ENCODE measurements at places on chromosomes 3 and 15.

DNA sequence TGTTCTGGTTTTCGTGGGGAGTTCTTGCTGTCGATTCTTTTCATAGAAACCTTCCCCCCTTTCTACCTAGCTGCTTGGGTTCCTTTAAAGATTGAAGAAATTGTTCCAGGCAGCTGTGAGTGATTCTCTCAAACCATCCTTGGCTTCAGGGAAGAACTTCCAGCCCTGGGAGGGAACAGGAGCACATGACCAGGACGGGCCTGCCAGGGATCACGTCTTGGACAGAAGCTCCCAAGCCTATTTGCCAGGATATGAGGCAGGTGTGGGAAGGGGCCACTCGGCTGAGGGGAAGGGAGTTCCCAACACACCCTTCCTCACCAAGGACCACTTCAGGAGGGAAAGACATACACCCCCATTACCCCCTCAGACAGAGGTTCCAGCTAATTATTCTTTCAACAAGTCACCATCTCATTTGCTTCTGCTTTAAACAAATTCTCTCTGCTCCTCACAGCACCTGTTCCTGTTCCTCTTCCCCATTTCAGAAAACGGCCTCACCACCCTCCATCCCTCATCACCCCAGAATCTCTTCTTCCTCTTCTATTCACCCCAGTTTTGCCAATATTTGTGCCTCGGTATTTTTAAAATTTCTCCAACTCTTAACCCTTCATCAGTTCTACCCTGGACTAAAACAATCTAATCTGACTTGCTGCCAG is 62.5 kb downstream of the WHAMM start:
- DNase-seq, result no peak

DNA sequence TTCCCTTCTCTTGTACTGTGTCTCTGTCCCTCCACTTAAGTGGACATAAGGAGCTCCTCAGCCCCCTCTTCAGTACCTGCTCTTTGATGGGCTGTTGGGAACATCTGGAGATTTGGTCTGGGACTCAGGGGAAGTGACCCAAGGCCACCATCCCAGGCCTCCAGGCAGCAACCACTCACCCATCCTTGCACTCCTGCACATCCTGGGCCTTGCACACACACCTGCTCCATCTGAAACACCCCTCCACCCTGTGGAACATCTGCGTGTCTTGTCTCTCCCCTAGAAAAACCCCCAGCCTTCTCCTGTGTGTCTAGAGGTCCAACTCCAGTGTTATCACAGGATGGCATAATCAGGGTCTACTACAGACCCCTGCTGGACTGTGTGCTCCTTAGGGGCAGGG is 74.3 kb downstream of the ABTB1 start:
- no peak for DNase-seq

GRCh38 chr15:69794645-69795469 is 302.9 kb downstream of the TLE3 start:
- DNase-seq, result no peak

GRCh38 chr15:75655931-75656330 is 8.2 kb downstream of the SNX33 start:
- no peak for DNase-seq

- DNase-seq, result no peak
Observed at GRCh38 chr3:99523431-99524127, 114.8 kb upstream of the COL8A1 start.

DNA sequence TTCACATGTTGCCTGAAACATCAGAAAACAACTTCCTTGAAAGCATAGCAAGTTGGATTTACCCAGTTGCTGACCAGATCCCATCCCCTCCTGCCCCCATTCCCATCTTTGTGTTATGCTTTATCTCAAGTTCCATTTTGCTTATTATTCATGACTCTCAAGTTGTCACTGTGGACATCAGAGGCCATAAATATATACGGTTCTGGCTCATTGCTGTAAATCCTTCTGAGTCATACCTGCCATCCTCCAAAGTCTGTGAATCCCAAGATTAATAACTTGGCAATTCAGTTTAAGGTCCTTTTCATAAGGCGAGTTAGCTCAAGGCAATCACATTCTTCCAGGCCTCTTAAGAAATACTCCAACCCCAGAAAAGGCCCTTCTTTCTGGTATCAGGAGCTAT is 126.2 kb upstream of the C2CD4B start:
- no peak for DNase-seq

DNA sequence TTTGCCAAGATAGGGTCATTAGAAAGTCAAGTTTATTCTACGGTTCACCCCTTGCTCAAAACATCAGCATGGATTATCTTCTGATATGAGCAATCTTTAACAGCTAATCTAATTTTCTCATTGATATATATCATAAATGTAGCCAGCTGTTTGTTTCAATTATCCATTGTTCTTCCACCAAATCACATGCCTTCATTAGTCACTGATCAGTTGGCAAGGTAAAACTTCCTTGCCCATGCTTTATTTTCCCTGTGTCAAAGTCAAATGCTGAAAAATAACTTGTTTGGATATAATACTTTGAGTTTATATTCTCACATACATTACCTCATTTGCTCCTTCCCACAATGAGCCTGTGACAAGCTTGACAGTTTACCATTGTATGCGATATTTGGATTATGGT is 60.6 kb downstream of the DPH6 start:
- DNase-seq, result no peak
